ENCODE measurements at places on chromosomes 1 and 21.

GRCh38 chr1:6918925-6919511 lies 133.8 kb downstream of the CAMTA1 start:
- no peak for DNase-seq

DNA sequence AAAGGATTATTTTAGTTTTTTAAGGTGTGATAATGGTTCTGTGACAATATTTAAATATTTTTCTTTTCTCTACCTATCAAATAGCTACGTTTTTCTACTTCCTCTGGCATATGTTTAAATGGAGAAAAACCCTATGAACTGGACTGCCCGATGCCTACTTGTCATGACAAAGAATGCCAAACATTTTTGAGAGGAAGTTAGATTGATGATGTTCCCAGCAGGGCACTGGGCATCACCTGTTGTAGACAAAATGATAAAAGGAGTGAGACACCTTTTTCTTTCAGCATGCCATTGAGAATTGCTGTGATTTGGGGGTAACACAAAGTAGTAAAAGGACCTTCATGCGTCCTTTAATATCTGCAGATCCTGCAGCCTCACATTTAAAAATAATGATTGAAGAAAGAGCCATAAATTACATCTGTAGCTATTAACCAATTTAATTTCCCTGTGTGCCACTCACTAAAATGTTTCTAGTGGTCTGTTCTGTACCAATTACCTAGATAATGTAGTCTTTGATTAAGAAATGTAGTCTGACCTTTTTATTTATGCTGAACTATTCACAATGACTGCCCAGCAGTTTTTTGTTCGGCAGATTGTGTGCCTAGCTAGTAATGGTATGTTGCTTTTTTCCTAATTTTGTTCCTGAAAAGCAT lies 47.6 kb downstream of the RPL5 start:
- DNase-seq, result no peak

DNA sequence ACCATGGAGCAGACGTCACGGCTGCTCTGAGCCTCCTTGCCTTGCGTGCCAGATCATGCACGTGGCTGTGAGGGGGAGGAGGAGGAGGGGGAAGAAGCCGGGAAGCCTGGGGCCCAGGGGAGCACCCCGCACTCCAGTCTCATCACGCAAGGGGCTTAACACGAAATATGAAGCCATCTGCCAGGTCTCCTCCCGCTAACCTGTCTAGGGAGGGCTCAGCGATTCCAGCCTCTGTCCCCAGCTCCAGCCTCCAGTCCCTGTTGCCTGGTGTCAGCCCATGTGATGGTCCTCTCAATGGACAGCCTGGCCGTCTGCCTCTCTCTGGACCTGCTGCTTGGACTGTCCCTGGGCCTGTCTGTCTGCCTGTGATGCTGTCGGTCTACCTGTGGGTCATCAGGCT lies 22.5 kb upstream of the C1QA start:
- DNase-seq, result no peak

GRCh38 chr1:202333861-202334260 lies 7.9 kb downstream of the UBE2T start:
- no peak for DNase-seq

DNA sequence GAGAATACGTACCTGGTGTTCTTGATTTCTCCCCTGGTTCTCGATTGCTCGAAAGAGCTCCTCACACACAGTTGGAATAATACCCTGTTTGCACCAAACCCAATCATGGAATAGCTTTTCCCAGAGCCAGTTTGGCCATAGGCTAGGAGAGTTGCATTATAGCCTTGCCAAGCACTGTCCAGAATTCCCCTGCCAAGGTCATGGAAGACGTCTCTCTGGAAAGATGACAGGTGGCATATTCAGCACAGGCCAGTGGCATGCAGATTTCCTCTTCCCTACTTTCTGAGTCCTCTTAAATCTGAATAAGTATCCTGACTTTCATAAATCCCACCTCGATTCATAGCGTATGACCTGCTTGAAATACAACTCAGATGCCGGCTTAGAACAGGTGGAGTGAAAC lies 96.5 kb downstream of the SCCPDH start:
- DNase-seq, result no peak

DNA sequence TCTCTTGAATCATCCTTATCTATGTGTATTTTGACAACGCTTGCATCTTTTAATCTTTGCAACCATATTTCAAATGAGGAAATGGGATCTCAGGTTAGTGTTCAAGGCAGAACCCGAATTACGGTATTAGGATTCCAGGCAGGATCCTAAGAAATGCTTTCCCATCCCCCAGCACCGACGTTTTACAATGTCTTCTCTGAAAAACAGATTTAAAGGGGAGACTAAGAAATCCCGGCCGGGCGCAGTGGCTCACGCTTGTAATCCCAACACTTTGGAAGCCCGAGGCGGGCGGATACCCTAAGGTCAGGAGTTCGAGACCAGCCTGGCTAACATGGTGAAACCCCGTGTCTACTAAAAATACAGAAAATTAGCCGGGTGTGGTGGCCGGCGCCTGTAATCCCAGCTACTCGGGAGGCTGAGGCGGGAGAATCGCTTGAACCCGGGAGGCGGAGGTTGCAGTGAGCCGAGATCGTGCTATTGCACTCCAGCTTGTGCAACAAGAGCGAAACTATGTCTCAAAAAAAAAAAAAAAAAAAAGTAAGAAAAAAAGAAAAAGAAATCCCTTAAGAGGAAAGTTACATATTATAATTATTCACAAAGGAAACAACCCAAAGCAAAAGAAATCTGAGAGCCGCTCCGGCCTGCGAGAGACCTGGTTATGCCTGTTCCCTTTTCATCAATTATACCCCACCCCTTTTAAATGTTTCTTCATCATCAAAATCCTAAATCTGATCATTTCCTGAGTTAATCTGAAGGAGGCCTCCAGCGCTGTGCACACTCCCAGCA lies 801 bp upstream of the GORAB start:
- no peak for DNase-seq

- no peak for DNase-seq
Measured at GRCh38 chr1:246725191-246725590, 982 bp downstream of the SCCPDH start.

DNA sequence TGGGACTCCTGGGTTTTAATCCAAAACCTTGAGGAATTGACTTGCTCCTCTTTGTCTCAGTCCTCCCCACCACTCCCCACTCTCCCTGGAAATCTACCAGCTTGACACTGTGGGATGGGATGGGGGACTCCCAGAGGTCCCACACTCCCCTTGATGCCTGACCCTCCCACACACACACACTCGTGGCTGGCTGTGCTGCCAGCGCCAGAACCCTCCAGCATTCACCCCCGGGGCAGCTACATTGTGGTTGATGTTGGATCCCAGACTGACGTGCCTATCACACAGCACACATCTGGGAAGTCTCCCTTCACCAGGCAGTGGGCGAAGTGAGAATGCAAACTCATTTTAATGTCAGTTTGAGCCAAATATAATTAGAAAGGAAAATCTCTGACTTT lies 10.0 kb downstream of the KIRREL1 start:
- DNase-seq, result no peak

- DNase-seq, result no peak
Measured at GRCh38 chr1:64733581-64734286, 11.1 kb upstream of the RAVER2 start.

- DNase-seq, result no peak
Measured at GRCh38 chr1:28290851-28291250, 31.5 kb downstream of the SESN2 start.

DNA sequence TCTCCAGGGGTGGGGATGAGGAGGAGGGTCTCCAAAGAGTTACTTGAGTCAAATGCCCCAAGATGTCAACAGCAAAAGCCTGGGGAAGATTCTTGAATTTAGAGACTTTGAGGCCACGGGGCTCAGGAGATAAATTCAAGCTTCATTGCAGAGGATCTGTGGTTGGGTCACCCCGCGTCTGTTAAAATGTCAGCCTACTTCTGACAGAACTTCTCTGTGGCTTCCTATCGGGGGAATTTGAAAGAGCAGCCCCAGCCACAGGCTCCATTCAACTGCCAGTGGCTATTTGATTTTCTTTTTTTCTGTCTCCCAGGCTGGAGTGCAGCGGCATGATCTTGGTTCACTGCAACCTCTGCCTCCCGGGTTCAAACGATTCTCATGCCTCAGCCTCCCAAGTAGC lies 62.5 kb upstream of the EFHD2 start:
- no peak for DNase-seq

DNA sequence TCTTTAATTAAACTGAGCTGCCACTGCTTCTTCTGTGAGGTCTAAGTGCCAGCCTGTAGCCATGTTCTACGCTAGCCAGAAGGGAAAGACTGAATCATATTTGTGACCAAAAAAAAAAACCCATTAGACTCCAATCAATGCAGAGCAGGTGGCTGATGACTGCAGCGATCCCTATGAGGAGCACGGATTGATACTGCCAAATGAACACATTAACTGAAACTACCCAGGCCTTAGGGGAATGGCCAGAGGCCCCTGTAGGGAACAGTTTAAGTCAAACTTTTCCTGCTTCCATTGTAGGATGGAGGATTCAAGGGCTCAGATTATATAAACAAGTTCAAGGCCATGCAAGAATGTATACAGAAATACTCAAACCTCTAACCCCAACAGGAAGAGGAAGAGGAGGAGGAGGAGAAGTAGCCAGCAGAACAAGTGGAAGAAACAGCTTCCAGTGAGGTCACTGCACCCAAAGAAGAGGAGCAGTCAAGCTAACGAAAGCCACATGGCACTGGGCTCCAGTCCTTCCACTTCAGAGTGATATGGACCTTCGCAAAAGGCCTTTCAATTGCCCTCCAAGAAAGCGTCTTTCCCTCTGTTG lies 328.3 kb downstream of the SMYD3 start:
- DNase-seq, result no peak

GRCh38 chr1:15303935-15304334 lies 56.9 kb downstream of the FHAD1 start:
- no peak for DNase-seq

- no peak for DNase-seq
Measured at GRCh38 chr1:58809325-58810010, 25.6 kb upstream of the JUN start.

GRCh38 chr21:38761531-38761930 lies 44.2 kb upstream of the ETS2 start:
- no peak for DNase-seq
